A549 treated with CpdA at 1 μM for 4 hours (cell line): ENCODE measurements at places on chromosomes 2 and 18. TPM values are rescaled to one million over a fixed set of nuclear protein-coding genes. Genes with fewer than 3 reads are reported as not detected.

GPC1 gene
- 159 to 215 TPM (median 202 TPM) in 5 replicates for total RNA-seq

EIF2AK2 gene
- 18.9 to 35.6 TPM (median 26.0 TPM) in 5 replicates for total RNA-seq

ZNF519 gene
- total RNA-seq: 1.7 to 2.3 TPM (median 1.9 TPM) in 5 replicates

PRKAG3 gene
- total RNA-seq: not detected in 5 replicates
